ENCODE measurements at places on chromosomes 12 and 14.

GRCh38 chr12:6250343-6250742 lies 50.1 kb downstream of the CD9 start:
- DNase-seq, result peak; percentile 62

DNA sequence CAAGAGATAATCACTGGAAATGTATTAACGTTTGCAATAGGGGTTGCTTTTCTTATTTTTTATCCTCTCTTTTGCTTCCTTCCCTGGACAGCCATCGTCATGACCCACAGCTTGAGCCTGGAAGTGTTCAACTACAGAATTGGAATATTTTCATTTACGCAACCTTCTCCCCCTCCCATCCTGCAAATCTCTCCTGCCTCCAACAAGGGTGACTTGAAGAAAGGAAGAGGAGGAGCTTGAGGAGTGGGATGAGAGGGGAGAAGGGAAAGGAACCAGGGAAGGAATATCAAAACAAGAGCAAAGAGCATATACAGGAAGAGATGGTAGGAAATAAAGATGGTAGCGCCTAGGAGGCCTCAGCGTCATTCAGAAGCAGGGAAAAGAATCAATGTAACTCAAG lies 1.6 kb upstream of the MANSC4 start:
- DNase-seq, result no peak

- DNase-seq, result no peak
These were observed 383.3 kb upstream of the DDHD1 start for GRCh38 chr14:53536446-53536845.

- peak; percentile 49 for DNase-seq
These were observed 90.0 kb downstream of the RIN3 start for GRCh38 chr14:92603309-92604242.

- DNase-seq, result no peak
These were observed 117.5 kb upstream of the FKBP4 start for GRCh38 chr12:2677142-2677880.

DNA sequence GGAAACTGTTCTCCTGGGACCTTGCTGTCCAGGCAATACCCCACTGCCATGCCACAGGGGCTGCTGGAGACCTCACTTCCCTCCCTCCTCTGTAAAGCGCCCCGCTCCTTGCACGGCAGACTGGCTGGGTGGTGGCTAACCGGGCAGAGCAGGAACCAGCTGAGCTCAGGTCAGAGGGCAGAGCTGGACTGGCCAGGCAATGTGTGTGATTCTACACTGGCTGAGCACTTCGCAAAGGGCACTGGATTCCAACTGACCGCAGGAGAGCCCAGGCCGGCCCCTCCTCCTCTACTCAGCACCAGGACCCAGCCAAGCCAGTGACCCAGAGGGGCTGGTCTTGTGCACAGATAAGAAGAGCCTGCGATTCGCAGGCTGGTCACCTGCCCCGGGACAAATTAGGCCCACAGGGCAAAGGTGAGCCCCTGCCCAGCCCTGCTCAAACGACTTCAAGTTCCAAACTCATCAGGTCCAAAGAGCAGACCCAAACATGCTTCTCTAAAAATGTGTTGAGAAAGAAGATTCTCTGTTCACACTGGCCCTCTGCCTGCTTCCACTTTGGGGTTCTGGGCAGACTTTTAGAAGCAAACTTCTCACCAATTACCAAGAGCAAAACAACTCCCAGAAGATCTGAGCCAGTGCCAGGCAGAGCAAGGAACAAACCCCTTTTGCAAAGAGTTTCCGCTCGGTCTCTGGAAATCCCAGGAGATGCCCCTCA lies 54.9 kb upstream of the DIO3 start:
- no peak for DNase-seq

DNA sequence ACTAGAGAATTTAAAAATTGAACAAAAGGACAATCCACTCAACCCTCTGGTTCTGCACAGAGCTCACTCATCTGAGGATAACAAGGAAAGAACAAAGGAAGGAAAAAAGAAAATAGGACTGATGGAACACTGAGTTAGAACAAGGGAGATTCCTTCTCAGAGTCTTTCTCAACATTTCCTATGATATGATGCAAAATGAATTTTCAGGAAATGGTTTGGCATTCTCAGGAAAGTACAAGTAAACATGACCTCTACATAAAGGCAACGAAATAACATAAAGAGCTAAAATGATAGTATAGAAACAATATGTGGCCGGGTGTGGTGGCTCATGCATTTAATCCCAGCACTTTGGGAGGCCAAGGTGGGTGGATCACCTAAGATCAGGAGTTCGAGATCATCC lies 135.8 kb downstream of the ITPR2 start:
- no peak for DNase-seq

DNA sequence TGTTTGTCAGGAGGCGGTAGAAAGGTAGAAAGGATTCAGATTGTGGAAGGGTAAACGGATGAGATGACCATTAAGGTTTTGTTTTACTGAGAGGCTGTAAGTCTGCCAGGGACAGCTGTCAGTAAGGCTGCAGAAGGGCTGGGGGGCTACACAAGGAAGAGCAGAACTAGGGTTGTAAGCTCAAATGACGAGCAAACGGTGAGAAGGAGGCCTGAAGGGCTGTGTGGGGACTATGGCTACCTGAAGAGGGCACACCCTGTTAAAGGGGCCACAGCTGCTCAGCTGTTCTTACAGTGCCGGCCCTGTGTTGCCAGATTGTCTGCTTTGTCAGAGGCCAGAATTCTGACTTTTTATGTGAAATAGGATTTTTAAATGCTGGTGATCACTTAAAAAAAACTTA lies 19.1 kb downstream of the VASH1 start:
- no peak for DNase-seq

DNA sequence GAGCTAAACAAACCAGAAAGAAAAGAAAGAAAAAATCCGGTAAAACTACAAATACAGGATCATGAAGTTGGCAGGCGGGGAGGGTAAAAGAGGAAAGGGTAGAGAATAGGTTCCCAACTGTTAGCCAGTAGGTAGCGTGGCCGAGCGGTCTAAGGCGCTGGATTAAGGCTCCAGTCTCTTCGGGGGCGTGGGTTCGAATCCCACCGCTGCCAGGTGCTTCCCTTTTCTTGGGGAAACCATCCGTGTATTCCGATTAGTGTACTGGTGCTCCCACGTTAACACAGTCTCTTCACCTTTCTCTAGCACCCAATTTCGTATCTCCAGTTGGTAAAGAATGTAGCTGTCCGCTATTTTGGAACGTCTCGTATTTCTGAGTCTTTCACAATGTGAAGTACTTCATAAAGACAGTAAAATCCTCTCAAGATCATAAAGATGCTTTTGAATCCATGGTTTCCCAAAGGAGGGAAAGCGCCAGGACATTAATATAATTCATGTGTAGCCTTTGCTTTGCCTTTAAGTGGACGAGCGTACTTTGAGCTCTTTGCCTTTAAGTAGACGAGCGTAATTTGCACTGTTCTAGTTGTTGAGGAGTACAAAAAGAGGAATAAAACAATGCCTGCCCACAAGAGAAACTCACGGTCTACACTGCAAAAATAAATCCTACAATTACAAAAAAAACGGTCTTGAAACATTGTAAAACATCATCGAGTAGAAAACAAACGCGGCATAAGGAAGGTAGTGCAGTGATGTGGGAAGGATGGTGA lies 19.0 kb upstream of the RNASE12 start:
- DNase-seq, result peak; percentile 49

DNA sequence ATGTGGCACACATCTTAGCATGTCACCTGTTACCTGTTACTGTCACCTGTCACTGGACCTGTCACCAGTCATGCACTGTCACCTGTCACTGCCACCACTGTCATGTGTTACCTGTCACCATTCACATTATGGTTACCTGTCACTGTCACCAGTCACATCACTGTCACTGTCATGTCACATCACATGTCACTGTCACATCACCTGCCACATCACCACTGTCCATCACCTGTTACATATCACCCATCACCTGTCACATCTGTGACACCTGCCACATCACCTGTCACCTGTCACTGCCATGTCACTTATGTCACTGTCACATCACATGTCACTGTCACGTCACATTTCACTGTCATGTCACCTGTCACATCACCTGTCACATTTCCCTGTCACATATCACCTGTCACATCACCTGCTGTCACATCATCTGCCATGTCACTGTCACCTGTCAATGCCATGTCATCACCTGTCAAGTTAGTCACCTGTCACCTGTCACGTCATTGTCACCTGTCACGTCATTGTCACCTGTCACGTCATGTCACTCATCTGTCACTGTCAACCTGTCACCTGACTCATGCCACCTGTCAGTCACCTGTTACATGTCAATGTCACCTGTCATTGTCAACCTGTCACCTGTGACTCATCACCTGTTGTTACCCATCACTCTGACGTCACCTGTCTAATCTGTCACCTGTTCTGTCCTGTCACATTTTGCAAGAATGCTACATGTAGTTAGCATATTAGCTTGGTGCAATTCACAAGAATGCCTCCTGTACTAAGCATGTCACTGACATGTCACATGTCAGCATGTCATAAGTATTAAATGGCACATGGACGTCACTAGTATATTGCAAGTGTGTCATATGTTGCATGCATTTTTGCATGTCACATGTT lies 29.0 kb upstream of the TESC start:
- no peak for DNase-seq

DNA sequence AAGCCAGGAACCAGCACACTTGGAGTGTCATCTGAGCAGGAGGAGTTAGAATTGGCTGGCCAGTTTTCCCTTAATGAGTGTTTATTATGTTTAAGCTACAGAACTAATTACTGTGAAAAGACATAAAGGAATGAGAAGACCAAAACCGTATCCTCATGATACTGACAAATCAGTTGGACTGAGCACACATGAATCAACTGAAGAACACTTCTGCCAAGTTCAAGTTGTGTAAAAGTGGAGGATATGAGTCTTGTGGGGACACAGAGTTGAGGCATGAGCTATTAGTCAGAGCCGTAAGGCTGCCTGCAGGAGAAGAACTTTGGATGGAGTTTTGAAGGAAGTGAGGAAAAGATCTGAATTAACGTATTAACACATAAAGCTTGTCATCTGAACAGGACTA lies 43.1 kb downstream of the HMGA2 start:
- DNase-seq, result peak; percentile 70

GRCh38 chr12:47777741-47778558 lies 4.9 kb downstream of the SLC48A1 start:
- no peak for DNase-seq

DNA sequence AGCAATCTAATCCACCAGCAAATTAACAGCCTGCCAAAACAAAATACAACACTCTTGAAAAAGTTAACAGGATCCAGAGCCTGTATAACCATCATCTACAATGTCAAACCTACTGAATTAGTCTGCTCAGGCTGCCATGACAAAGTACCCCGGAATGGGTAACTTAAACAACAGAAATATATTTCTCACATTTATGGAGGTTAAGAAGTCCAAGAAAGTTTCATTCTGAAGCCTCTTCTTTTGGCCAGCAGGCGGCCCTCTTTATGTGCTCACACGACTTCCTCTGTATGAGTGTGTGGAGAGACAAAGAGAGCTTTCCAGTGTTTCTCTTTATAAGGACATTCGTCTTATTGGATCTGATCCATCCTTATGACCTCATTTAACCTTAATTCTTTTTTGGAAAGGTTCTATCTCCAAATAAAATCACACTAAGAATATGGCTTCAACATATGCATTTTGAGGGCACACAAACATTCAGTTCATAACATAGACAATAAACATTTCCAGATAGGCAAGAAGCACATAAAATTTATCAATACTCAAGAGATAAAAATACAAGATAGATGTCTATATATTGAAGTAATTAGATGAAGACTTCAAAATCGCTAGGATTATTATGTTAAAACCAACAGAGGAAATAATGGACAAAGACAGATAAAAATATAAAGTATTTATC lies 5.9 kb upstream of the RERG start:
- DNase-seq, result peak; percentile 24

- DNase-seq, result no peak
These were observed 50.2 kb upstream of the CCND2 start for GRCh38 chr12:4223273-4223845.

DNA sequence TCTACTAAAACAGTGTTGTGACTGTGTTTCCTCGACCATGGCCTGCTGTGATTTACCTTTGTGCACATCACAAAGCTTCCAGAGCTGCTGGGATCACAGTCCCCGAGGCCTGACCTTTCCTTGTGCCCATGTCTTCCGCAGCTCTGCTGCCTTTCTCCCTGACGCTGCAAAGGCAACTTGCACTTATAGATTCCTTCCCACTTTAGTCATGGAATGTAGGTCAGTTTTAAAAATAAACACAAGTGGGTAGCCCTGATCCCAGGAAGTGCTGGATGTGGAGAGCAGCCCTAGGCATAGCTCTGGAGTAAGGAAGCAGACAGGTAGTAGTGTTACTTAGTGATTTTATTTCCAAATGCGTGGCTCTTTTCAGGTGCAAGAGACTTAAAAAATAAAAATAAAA lies 825.7 kb downstream of the AACS start:
- DNase-seq, result no peak

DNA sequence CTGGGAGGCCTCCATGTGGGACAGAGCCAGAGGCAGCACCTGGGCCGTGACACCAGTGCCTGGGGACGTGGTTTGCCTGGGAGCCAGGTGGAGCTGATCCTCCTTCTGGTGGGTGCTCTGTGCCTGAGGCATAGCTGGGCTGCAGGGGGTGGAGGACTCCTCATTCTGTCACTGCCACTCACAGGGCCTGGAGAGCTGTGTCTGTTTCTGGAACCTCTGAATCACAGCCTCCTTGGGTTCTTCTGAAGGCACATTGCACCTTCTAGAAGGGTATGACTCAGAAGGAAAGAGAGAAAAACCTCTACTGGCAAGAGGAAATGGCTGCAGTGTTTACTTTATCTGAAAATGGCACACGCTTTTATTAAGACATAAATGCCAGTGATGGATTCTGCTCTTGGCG lies 659.8 kb downstream of the VRK1 start:
- DNase-seq, result peak; percentile 14

DNA sequence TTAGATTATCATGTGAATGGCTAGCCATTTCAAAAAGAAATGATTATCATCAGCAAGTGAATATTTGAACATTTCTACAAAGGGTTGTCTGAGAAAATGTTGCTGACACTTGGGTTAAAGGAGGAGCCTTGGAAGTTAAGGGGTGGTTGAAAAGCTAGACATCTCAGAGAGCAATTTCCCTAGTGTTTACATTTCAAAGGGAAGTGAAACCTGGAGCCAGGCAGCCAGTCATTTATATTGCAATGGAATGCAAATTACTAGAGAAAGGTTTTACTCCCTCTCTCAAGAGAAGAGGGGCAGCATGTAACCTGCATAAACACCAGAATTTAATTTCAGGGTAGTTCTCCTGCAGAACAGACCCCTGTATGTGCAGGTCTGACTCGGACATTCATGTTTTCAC lies 279.0 kb downstream of the SLC16A7 start:
- no peak for DNase-seq

Data from AG08395 (cell line).